ENCODE measurements at places on chromosomes 11 and 22. TPM values are rescaled to one million over a fixed set of nuclear protein-coding genes. Genes with fewer than 3 reads are reported as not detected.

DNA sequence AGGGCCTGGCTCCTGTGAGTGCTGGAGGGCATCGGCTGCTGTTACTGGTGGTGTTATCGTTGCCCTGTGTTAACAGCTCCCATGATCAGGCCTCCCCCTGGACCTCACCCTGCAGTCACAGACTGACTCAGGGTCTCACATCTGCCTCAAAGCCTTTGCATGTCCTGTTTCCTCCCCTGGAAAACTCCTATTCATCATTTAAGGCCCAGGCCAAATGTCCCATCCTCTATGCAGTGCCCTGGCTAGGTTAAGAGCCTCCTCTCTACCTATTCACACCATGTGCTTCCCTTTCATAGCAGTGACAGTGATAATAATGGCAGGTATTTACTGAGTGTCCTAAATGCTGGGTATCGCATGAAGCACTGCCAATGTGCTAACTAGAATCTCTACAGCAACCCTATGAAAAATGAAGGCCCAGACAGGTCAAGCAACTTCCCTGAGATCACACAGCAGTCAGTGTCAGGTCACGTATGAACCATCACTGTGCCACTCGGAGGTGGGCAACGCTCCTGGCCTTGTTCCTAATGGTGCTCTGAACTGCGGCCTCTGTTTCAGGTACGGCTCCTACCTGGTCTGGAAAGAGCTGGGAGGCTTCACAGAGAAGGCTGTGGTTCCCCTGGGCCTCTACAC is 9.3 kb downstream of the TSPO start:
- DNase-seq: no peak

DNA sequence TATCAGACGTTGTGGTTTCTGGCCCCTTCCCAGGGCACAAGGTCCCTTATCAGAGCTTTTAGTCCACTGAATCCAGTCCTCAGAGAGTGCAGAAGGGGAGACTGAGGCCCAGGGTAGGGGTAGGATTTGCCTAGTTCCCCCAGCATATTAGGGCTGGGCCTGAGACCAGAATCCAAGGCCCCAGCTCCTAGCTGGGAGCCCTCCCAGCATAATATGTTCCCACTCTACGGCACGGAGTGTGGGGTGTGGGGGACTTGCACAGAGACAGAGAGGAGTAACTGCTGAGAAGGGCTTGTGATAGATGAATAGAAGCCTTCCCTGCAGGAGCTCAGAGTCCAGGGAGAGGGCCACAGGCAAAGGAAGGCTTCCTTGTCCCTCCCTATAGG is 43.8 kb downstream of the NEU3 start:
- no peak for DNase-seq

DNA sequence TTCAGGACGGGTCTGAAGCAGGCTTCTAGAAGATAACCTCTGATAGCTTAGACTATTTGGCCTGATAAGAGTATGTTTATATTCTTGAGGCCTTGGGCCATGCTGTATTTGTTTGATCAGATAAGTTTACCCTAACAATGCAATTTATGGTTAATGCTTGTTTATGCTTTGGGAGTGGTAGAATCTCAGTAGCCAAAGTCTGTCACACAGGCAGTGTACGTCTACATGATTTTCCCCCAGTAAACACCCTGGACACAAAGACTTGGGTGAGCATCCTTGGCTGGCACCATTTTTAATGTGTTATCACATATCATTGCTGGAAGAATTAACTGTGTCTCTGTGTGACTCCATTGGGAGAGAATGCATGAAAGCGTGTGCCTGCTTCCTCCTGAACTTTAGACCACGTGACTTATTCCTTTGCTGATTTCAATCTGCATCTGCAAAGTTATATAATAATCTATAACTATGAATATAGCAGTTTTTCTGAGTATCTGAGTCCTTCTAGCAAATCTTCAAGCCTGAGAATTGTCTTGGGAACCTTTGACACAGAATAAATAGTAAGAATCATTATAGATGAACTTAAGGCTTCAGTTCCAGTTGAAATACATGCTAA is 172.4 kb downstream of the CASP12 start:
- no peak for DNase-seq

GRCh38 chr22:46514592-46515207 is 22.7 kb downstream of the CELSR1 start:
- no peak for DNase-seq

DNA sequence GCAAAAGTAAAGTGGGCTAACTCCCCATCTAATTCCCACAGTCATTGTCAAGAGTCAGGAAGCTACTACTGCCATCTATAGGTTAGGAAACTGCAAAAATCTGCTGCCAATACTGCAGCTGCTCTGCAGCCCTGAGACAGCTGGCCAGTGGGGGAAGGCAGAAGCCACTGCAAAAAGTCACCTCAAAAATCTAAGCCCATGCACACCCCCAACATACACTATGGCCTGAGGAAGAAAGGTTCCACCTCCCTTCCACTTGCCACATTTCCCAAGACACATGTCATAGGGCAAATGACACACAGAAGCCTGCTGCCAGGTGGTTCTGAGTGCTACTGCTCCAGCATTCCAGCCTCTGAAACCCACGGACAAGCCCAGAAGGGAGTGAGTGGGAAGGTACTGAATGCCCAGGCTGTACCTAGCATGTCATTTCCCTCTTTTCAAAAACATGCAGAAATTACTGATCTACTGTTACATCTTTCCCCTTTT is 36.9 kb downstream of the DGCR2 start:
- DNase-seq: no peak

GRCh38 chr11:107691000-107691750 is 20.7 kb downstream of the SLN start:
- no peak for DNase-seq

GRCh38 chr11:86144846-86145245 is 76.0 kb upstream of the PICALM start:
- no peak for DNase-seq

DNA sequence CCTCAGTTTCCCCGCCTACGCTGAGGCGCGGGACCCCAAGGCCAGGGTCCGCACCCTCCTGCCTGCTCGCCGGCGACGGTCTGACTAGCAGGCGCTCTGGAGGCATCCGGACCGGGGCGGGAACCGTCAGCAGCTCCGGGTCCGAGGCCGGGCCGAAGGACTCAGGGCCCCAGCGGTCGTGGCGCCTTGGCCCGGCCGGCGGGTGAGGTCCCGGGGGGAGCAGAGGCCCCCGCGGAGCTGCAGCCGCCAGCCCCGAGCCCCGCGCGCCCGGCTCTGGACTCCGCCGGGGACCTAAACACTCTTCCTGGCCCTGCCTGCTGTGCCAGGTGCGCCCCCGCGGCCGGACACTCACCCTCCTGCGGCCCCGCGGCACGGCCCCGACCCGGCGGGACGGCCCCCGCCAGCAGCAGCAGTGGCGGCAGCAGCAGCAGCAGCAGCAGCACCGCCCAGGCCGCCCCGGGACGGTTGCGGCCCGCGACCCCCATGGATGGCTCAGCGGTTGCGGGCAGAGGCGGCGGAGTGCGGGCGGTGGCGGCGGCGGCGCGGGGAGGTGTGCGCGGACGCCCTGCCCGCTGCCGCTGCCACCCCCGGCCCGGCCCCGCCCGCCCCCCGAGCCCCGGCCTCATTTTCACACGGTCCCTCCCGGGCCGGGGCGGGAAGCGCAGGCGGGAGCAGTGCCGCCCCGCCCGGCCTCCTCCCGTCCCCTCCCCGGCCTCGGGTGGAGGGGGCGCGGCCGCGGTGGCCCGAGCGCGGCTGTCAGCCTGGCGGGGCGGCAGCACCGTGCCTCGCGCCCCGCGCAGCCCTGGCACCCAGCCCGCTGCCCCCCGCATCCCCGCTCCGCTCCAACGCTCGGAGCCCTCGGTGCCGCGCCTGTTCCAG is at the start of gene SCUBE2:
TSS of gene SCUBE2 (minus strand) at position 556 of the 879 bp plus-strand sequence. CDS start at position 485, 71 bp downstream.
- DNase-seq: no peak

Gene SERPING1
- not detected for total RNA-seq

Gene CDCA5
- total RNA-seq: 94.9 TPM

Gene MFRP
- not detected for total RNA-seq

Gene ARHGEF17
- not detected for total RNA-seq

Gene RAB36
- 1.5 TPM for total RNA-seq
